ENCODE measurements at places on chromosomes 12 and 14.

DNA sequence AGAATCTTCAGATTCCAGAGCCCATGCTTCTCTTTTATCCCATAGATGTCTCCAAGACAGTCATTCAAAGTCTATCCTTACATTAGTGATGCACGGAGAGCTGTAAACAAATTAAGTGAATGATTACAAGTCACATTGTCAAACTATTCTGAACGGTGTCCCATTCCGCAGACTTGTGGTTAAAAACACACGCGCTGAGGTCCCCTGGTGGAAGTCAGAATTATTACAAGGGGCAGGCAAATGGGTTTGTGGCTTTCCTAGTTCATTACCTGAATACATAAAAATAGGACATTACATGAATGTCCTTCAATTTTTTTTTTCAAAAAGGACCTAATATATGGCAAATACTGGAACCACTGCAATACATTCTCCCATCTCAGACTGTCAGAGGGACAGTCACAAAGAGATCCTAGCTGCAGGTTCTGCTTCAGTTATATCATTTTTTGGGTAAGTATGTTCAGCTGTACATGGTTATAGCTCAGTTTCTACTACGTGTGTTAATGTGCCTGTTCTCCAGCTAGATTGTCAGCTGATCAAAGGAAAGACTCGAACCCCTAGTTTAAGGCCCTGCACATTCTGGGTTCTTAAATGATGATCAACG, 53.1 kb upstream of the STON2 start:
- DNase-seq = peak; percentile 17

DNA sequence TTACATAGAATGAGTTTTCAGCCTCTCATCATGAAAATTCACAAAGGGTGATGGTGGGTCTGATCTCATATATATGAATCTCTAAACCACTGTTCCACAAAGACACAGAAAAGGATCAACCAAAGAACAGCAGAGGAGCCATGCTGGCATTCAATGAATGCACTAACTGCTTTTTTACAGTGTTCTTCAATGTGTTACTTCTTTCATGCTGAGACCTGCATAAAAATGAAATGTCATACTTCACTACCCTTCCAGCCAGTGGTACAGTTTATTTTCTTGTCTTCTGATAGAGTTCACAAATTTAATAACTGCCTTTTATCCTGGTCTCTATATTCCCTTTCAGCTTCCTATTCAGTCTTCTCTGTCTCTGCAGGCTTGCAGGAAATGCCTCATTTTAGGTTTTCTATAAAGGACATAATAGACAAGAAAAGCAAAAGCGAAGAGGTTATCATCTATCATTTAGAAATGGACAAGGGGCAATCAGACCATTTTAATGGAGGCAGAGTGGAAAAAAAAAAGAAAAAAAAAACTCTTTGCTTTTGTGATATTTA, 836.7 kb upstream of the FOXG1 start:
- no peak for DNase-seq

DNA sequence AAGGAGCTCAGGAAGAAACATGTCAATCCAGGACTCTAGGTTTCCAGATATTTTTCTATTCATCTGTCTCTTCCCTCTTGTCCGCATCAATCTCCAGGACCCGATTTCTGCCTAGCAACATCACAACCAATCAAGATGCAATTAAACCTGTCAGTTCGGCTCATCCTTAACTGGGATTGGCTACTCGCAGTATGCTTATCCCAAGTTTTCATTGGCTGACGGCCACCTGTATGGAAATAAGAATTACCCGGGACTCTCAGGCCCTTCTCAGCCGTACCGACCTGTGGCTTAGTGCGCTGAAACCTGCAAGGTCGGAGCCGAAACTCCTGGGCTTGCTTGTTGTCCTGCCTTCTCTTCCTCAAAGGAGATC, 20.4 kb upstream of the ATP5MC2 start:
- peak; percentile 56 for DNase-seq

DNA sequence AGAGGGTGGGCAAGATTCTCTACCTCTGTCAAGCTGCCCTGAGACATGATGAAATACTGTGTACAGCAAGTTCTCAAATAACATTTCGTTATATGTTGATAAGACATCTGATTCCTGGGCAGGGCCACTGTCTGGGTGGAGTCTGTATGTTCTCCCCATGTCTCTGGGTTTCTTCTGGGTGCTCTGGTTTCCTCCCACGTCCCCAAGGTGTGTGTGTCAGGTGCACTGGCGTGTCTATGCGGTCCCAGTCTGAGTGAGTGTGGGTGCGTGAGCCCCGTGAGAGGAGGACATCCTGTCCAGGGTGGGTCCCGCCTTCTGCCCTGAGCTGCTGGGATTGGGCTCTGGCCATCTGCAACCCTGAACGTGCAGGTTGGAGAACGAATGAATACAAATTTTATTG, 29.6 kb downstream of the KCTD10 start:
- no peak for DNase-seq

DNA sequence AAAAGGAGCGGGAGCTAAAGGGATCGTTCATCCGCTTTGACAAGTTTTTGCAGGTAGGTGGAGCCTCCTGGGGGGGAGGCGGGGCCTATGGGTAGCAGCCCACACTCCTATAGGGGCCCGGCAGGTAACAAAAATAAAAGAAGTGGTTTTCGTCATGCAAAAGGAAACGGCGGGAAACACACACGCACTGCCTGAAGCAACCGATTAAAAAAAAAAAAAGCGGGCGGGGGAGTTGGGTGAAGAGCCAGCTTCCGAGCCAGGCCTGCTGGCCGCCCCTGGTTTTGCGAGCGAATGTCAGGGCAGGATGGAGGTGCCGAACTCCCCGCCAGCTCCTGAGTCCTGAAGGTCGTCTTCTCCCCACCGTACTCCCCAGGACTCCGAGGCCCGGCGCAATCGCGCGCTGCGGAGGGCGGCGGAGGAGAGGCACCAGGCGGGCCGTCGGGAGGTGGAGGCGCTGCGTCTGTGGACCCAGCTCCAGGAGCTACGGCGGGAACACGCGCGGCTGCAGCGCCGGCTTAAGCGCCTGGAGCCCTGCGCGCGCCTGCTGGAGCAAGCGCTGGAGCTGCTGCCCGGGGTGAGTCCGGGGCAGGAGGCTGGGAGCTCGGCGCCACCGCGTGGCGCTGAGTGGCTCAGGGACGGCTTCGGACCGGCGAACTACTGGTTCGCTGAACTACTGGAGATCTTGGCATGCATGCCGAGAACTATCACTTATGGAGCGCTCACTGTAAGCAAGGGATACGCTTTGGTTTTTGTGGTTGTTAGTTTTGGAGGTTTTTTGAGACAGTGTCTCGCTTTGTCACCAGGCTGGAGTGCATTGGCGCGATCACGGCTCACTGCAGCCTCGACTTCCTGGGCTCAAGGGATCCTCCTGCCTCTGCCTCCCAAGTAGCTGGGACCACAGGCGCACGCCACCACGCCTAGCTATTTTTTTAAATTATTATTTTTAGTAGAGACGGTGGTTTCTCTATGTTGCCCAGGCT, 3.6 kb downstream of the CFAP73 start:
- peak; percentile 76 for DNase-seq

- DNase-seq = peak; percentile 29
Observed at GRCh38 chr14:67526676-67527459, 6.2 kb upstream of the PLEKHH1 start.

GRCh38 chr14:74936731-74937130, 13.7 kb upstream of the RPS6KL1 start:
- no peak for DNase-seq
